ENCODE measurements at places on chromosomes 5 and 9. TPM values are rescaled to one million over a fixed set of nuclear protein-coding genes. Genes with fewer than 3 reads are reported as not detected.

The FRMPD1 gene
- total RNA-seq: 0.35 TPM

GRCh38 chr9:127720031-127720864 is 4.4 kb downstream of the TTC16 start:
- DNase-seq: no peak

GRCh38 chr5:32100691-32101302 is 73.3 kb downstream of the GOLPH3 start:
- DNase-seq: no peak

- DNase-seq: no peak
Measured at GRCh38 chr9:37975639-37976038, 71.7 kb upstream of the SLC25A51 start.

DNA sequence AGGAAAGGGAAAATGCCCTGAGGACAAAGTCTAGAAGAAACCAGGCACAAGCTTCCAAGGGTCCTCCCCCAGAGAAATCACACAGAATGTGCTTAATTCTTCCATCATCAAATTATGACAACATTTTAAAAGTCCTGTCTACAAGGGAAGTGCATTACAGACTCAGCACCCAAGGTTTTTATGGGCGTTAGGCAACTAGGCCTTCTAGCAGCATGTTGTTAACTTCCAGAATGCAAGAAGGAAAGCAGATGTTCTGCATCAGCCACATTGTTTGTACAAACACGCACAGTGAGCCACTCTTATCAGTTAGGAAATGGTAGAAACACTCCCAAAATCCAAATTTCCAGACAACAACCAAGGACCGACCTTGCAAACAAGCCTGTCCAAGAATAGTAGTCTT is 26.5 kb downstream of the SMC5 start:
- DNase-seq: no peak

GRCh38 chr5:74948031-74948546 is 81.9 kb upstream of the FAM169A start:
- DNase-seq: no peak

DNA sequence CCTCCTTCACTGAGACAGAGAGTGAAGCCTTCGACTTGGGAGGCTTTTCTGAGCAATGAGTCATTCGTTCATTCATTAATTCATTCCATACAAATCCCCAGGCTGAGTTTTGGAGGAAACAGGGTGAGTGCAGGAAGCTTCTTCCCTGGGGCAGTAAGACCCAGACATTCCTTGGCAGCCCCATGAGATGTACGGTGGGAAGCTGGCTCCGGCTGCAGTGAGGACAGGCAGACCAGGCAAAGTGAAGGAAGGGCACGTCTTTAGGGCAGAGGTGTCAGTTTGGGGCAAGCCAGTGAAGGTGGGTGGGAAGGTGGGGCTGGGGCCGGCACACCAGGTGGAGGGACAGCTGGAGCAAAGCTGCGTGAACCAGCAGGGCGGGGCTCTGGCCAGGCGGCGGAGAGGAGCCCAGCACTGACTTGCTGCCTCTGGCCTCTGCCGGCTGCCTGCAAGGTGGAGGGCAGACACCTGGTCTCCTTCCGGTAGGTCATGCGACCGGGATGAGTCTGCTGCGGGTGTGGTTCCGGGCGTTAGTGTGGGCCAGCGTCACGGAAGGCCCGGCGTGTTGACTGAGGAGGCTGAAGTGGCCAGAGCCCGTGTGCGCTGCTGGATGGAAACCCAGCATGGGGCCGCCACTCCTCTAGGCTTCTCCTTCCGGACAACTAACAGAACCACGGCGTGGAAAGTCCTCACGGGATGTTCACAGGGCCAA is 16.6 kb downstream of the OLFM1 start:
- no peak for DNase-seq

- DNase-seq: no peak
Measured at GRCh38 chr5:135697251-135697958, 118.6 kb upstream of the CXCL14 start.

The NR2F1-AS1 gene
- 0.69 TPM for total RNA-seq

The DBH gene
- total RNA-seq: not detected

DNA sequence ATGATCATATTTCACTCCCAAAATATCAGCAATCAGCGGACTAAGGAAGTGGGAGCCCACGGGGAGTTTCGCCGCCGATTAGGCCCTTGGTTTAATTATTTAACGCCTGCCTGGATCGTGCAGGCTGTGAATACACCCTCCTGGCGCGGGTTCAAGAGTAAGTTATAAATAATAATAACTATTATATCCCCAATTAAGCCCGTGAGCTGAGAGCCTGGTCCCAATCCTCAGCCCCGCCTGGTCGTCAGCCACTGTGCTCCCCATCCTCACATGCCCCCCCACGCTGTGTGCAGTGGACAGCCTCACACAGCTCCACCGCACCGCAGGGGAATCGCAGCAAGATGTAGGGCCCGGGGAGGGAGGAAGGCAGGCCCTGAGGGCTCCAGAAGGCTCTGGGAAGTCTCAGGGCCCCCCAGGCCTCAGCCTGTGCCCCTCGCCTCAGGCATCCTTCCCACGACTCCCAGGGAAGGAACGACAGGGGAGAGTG is 10.8 kb upstream of the PRRX2 start:
- DNase-seq: no peak

GRCh38 chr9:20835377-20836286 is 151.6 kb downstream of the FOCAD start:
- DNase-seq: no peak

GRCh38 chr5:125214080-125214479 is 467.6 kb upstream of the ZNF608 start:
- no peak for DNase-seq

The PCDHB13 gene
- total RNA-seq: 0.40 TPM

- DNase-seq: no peak
Measured at GRCh38 chr9:118990949-118991348, 378.3 kb downstream of the BRINP1 start.

- DNase-seq: peak; percentile 21
Measured at GRCh38 chr5:81750308-81751008, 439 bp downstream of the SSBP2 start.

DNA sequence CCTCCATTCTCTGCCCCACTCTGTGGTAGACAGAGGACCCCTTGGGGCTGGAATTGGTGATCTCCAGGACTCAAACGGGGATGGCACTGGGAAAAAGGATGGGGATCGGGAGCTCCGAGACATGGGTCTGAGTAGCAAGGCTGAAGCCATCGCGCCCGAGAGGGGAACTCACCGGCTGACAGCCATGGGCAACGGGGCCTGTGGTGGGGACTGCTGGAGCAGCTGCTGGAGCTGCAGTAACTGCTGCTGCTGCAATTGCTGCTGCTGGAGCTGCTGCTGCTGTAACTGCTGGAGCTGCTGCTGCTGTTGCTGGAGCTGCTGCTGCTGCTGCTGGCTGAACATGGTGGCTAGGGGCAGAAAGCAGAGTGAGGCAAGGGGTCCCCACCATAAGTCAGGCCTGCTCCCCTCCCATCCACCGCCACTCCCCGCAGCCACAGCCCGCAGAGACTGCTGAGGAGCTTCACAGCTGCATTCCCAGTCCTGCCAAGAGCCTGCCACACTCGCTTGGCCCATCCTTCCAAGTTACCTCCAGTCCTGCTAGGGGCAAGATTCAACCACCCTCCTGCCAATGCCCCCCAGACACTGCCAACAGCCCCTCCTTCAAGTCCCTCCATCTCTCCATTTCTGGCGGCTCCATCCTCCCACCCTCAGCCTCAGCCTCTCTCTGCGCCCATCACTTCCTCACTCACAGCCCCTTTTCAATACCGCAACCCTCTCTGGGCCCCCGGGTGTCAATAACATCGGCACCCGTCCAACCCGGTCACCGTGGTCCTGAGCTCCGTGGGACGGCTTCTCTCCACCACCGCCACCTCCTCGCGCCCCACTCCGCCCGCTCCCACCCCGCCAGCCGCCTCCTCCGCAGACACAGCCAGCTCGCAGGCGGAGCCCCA is 611 bp downstream of the CIZ1 start:
- peak; percentile 41 for DNase-seq

GRCh38 chr9:87181670-87182069 is 234.4 kb upstream of the GAS1 start:
- no peak for DNase-seq

The RPL35 gene
- total RNA-seq: 890 TPM

DNA sequence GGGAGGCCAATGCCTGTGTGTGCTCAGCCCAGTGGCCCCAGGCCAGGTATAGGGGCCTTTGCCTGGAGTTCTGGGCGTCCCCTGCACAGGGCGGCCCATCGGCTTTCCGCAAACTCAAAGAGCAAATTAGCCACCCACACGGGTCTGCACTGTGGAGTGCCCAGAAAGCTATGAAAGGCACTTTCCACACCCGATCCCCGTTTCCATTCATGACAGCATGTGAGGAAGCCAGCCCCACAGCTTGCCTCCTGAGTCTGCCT is 5.2 kb downstream of the DBH start:
- DNase-seq: no peak

DNA sequence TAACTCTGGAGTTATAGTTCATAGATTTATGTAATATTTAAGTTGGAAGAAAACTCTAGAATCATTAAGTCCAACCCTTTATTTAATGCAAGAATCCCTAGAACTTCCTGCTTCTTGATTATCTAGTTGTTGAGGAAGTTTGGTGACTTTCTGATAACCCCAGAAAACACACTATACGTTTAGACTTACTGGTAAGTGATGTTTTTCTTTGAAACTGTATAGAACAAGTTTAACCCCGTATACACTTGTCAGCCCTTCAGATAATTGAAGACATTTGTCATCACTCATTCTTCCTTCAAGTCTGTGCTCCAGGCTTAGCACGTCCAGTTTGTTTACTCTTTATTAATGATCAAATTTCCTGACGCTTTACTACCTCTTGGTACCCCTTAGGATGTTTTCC is 9.0 kb downstream of the NDUFS4 start:
- no peak for DNase-seq

DNA sequence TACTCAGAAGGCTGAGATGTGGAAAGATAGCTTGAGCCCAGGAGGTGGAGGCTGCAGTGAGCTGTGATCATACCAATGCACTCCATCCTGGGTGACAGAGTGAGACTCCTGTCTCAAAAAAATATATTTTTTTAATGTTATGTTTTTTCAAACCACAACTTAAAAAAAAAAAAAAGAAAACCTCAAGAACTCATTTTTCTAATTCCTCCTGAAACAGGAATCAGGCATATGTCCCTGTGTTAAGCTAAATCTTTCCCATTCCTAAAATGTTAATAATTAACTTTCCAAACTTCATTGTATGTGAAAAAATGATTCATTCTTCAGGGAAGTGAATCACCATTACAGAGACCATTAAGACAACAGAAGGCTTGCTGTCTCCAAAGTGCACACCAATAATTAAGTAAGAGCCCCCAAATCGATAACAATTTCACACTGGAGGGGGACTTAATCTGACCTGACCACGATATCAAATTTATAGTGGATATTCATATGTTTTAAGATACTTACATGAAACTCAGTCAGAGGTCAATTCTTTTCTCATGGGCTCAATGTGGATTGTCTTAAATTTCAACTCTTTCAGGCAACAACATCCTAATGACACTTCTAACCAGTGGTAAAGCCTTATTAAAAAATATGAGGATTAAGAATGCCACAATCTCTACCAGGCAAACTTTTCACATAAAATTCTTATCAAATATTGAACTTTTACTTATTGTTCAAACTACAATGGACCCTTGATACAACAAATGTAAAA is 5.2 kb downstream of the CEMIP2 start:
- DNase-seq: peak; percentile 18

DNA sequence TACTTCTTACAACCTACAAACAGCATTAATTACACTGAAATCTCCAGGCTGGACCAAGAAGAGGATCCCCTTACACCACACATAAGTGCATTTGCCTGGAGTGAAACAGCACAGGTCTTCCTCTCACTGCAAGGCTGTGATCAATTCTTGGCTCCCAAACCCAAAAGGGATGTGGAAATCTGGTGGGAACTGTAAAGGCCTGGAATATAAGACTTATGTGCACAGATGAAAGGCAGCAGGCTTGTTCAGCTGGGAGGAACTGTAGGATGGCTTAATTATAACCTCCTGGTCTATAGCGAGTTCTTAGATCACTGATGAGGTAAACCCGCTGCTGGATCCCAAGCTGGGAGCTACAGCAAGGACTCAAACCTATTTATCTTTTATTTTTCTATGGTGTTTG is 182.9 kb upstream of the TNC start:
- no peak for DNase-seq

The GDA gene
- total RNA-seq: 23.0 TPM

The DRD1 gene
- total RNA-seq: 0.10 TPM

DNA sequence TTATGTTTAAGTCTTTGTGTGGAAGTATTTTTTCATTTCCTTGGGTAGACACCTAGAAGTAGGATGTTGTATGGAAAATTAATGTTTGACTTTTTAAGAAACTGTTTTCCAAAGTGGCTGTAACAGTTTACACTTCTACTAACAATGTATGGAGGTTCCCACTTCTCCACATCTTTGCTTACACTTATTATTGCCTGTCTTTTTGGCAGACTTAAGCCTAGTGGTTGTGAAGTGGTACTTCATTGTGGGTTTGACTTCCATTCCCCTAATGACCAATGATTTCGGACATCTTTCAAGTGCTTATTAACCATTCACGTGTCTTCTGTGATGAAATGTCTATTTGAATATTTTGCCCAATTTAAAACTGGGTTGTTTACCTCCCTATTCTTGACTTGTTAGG is 91.5 kb upstream of the CDKN2B start:
- no peak for DNase-seq

DNA sequence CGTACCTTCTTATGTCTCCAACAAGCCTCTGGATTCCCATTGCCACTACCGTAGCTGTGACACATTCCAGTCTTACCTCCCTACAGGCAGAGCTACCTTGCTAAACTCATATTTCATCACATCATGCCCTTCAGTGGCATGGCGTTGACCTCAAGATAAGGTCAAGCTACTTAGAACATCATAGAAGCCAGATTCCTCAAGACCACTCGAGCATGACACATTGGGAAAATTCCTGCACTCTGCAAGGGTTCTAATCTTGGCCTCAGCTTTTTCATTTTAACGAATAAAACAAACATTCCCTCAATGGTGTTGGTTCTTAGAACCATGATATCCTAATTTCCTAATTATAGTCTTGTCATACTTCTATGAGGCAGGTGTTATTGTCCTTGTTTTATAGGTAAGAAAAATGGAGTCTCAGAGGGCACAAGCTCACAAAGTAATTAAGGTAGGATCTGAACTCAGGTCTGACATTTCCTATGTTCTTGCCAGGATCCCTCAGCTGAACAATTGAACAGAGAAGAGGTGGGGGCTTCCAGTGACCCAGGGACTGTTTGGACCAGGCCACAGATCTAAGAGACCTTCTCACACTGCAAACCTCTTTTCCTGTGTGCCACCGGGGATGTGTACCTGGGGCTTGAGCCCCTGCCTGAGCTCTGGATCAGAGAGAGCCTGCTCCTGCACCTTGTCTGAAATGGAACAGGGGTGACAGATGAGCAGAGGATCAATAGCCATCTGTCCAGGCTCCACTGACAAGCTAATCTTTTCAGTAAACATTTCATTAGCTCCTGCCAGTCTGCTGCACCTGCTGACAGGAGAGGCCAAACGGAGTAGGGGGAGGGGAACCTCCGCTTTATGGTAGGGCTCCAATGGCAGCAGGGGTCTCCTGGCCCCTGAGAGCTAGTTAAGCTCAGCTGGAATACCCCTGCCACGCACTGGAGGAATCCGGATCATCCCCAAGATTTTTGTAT is 49.3 kb downstream of the ALG2 start:
- no peak for DNase-seq

- DNase-seq: peak; percentile 40
Measured at GRCh38 chr9:129401623-129402370, 219.1 kb downstream of the C9orf50 start.

The SLC4A9 gene
- total RNA-seq: 0.42 TPM

Measured in colonic mucosa (tissue), 4 donors.